ENCODE measurements at places on chromosomes 16 and 17. TPM values are rescaled to one million over a fixed set of nuclear protein-coding genes. Genes with fewer than 3 reads are reported as not detected.

GRCh38 chr17:81417049-81417878 is 22.0 kb downstream of the BAHCC1 start:
- H3K4me3 ChIP-seq: no peak overlapping the region
- H3K27me3 ChIP-seq: no peaks in the 10 kb centered on the region
- H3K4me1 ChIP-seq: no peaks in the 10 kb centered on the region

The NACA2 gene
- total RNA-seq: not detected

GRCh38 chr17:75288770-75289114 is 491 bp downstream of the SLC25A19 start:
- peaks cover 8% of the 10 kb centered on the region for H3K4me1 ChIP-seq
- H3K4me3 ChIP-seq: peak overlapping the region; percentile 94
- H3K36me3 ChIP-seq: peaks cover 11% of the 10 kb centered on the region
- H3K27me3 ChIP-seq: no peaks in the 10 kb centered on the region

DNA sequence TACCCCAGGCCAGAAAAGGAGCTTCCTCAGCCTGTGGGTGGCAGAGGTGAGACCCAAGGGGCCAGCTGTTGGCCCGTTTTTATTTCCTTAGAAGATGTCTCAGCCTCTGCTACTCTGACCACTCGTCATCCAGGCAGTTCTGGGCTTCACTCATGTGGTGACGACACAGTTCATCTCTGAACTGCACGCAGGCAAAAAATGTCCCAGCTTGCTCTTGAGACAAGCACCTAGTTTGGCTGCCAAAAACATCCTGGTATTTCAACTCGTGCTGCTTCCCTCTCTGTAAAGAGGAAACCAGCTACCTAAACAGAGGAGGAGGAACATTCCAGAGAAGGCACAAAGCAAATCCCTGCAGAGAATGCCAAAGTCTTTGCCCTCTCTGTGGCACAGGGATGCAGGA is 125.7 kb downstream of the XYLT1 start:
- DNase-seq: no peak
- H3K27me3 ChIP-seq: no peaks in the 10 kb centered on the region
- H3K4me1 ChIP-seq: no peaks in the 10 kb centered on the region
- H3K36me3 ChIP-seq: 0 out of 2 replicates have a peak, but pooled peaks cover under 1% of the 10 kb centered on the region
- H3K4me3 ChIP-seq: no peak overlapping the region
- no peak overlapping the region for H3K27ac ChIP-seq

- H3K36me3 ChIP-seq: no peaks in the 10 kb centered on the region
- H3K4me1 ChIP-seq: peaks cover 5% of the 10 kb centered on the region
- no peak for DNase-seq
- H3K4me3 ChIP-seq: no peak overlapping the region
- H3K27me3 ChIP-seq: no peaks in the 10 kb centered on the region
- H3K27ac ChIP-seq: no peak overlapping the region
These were observed 22.0 kb downstream of the FLYWCH1 start for GRCh38 chr16:2933701-2934100.

The SHBG gene
- total RNA-seq: 1.1 TPM
